ENCODE measurements at places on chromosomes 1 and 21. TPM values are rescaled to one million over a fixed set of nuclear protein-coding genes. Genes with fewer than 3 reads are reported as not detected.

GRCh38 chr1:81577004-81577697 is 223.6 kb upstream of the ADGRL2 start:
- no peak for DNase-seq

GRCh38 chr1:26959722-26960624 is at the start of gene KDF1:
Gene KDF1 (minus strand): TSS chr1:26960468. CDS start chr1:26952380, 8,088 bp downstream.
- peak; percentile 95 for DNase-seq

- peak; percentile 33 for DNase-seq
Observed at GRCh38 chr21:46517361-46517760, 58.7 kb downstream of the DIP2A start.

ZNF593OS gene
- not detected for total RNA-seq

POGZ gene
- 85.8 TPM for total RNA-seq

Data from stomach (tissue), 19 donors.